Epithelial cell of prostate (primary cell): ENCODE measurements at places on chromosomes 5 and 9.

DNA sequence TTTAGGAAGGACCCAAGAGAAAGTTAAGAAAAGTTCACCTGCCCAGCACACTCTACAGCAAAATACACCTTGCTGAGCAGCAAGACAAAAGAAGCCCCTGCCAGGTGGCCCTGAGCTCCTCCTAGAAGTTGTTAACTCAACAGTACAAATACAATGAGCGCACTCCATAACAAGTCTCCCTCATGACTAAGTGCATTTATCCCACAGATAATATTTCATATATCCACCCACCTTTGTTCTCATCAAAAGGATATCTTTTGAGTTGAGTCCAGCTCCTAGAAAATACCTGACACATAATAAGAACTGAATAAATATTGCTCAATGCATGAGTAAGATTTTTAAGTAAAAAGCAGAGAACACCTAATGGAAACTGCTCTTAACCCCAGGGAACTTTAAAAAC is 73.3 kb downstream of the ABCA1 start:
- peak; percentile 84 for DNase-seq

DNA sequence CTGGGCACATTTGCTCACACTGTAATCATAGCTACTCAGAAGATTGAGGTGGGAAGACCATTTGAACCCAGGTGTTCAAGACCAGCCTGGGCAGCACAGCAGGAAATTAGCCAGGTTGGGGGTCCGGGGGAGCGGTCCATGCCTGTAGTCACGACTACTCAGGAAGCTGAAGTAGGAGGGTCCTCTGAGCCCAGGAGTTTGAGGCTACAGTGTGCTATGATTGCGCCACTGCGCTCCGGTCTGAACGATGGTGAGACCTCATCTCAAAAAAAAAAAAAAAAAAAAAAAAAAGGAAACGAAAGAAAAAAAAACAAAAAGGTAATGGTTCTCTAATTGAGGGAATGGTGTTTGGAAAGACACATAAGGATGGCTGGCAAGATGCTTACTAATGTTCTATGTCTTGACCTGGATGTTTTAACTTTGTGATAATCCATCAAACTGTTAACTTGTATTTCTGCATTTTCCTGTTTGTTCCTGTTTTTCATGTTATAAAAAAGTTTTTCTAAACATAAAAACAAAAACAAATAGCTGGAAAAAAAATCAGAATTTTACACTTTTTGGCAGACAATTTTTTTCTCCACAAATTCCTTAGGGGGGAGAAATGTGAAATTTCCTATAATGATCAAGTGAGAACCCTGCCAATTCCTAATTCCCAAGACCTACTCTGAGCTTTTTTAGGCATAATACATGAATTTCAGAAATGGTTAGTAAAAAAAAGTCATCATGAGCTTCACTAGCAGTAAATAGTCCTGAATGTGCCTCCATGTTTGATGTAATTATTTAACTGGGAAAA is 96.9 kb downstream of the DENND1A start:
- no peak for DNase-seq

DNA sequence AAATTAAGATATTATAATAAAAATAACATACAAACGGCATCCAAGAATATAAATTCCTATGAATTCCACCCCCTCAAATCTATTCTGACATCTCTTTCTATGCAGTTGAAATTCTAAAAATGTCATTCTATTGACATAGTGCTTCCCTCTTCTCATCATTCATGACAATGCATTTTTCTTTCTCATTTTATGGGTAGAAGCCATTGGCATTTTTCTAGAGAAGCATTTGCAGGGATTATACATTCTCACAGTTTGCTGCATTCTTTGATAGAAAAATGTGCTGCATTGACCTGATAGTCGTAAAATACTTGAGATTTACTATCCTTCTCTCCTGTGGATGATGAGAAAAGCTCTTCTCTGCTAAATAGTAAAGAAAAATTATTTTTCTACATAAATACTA is 760.9 kb upstream of the ACO1 start:
- no peak for DNase-seq

DNA sequence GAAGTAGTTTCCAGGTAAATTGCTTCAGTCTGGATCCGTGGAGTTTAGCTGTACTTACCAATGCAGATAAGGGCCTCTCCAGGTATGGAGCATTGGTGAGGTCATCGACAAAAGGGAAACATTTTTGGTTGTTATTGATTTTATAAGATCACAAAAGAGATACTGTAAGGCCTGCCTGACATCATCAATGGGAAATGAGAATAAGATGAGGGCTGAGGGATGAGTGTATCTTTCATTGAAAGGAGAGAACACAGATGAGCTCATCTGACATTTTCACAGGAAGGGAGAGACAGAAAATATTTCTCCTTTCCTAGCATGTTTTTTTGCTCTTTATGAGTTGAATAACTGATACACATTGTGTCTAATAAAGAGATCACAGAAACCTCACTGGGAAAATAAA is 233.6 kb downstream of the SAXO1 start:
- no peak for DNase-seq

- no peak for DNase-seq
Measured at GRCh38 chr5:139223481-139223880, 25.3 kb upstream of the SIL1 start.

DNA sequence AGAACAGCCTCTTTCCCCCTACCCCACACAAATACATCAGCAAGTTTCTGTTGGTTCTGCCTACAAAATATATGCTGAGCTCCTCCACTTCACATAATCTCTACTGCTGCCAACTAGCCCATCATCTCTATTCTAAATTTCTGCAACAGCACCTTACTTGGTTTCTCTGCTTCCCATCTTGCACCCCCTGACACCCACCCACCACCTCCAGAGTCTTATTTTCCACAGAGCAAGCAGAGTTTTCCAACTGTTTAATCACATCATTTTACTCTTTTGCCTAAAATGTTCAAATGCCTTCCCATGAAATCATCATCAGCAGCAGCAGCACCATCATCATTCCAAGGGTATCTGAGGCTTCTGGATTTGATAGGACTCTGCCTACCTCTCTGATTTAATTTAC is 295.7 kb downstream of the CTNND2 start:
- DNase-seq: no peak

- DNase-seq: no peak
Measured at GRCh38 chr5:88502179-88503040, 233.8 kb upstream of the TMEM161B start.

- no peak for DNase-seq
Measured at GRCh38 chr9:126320158-126320922, 6.3 kb upstream of the MVB12B start.

GRCh38 chr5:179143446-179143845 is 83.3 kb downstream of the ZNF354C start:
- no peak for DNase-seq

- no peak for DNase-seq
Measured at GRCh38 chr5:178213003-178213461, 8.7 kb downstream of the HNRNPAB start.

- no peak for DNase-seq
Measured at GRCh38 chr9:133702798-133703590, 35.2 kb downstream of the SARDH start.

- DNase-seq: no peak
Measured at GRCh38 chr5:170551076-170551475, 47.3 kb downstream of the KCNIP1 start.

DNA sequence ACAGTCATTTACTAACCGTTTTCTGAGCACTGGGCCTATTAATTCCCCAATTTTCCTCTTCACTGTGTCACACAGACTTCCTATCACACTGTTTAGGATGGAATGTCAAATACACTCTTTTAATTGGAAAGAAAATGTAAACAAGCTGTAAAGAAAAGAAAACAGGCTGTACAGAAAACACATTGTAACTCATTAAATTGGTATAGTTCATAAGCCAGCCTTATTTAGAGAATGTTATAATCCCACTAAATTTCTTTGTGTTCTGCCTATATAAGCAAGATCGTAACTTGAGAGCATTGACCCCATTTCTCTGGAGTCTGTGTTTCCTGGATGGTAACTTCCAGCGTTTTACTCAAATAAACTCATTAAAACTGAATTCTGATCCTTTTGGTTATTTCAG is 46.5 kb downstream of the TARS1 start:
- DNase-seq: no peak

DNA sequence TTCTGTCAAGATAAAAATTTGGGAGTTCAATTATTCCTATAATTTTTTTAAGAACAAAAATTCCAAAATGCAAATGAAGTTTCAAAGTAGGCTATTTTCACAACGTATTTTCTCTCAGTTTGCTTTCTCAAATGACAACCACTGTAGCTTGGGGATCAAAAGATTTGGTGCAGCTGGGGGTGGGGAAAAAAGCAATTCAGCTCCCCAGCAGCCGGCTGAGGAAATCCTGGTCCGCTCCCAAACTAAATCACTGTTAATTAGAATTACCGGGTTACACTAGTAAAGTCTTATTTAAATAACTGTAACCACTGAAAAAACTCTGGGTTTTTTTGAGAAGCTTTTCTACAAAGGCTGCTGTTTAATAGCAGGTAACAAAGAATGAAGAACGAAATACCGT is 5.7 kb downstream of the NR6A1 start:
- no peak for DNase-seq

DNA sequence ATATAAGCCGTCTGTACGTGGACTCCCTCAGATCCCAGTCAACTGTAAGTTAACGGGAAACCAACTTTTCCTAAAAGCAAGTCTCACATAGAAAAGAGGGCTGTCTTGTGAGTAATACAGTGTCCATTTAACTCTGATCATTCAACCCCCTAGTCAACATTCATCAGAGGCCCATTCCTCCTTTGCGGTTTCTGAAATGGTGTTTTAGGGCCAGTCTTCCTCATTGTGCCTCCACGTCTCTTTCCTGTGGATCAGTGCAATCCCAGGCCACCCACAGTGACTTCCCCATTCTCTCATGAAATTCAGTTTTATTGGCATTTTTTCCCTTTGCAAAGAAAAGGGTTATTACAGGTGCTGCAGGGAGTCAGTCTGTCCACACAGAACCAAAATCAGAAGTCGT is 261.8 kb downstream of the NR3C1 start:
- DNase-seq: no peak

GRCh38 chr9:132798817-132799790 is 79.0 kb downstream of the AK8 start:
- no peak for DNase-seq

DNA sequence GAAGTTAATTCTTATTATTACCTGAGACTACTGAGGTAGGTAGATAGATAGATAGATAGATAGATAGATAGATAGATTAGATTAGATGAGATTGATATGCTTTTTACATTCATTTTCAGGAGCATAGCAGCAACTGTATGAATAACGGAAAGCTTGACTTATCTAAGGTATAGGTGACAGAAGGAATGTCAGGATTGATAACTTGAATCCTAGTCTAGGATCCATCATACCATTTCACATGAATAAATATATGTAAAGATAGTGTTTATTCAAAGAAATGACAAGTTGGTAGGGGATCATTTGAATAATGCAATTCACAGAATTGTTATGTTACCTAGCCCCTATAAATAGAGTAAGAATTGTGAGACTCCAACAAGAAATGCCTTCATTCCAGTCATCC is 1008.2 kb downstream of the CDH12 start:
- no peak for DNase-seq

DNA sequence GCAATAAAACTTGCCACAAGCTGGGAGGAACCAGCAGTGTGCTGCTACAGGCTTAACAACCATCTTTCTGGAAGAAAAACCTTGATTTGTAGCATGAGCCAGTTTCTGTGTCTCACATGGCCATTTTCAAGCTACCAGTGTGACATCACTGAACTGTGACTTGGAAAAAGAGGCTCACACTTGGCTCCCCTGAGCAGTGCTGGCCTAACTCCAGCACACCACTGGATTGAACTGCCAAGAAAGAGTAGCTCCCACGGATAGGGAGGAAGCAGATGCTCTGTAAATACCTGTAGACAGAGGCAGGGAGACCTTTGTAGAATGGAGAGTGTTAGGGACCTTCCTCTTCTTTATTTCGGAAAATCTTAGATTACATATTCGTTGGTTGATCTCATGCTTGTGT is 197.9 kb downstream of the SH3GL2 start:
- no peak for DNase-seq

DNA sequence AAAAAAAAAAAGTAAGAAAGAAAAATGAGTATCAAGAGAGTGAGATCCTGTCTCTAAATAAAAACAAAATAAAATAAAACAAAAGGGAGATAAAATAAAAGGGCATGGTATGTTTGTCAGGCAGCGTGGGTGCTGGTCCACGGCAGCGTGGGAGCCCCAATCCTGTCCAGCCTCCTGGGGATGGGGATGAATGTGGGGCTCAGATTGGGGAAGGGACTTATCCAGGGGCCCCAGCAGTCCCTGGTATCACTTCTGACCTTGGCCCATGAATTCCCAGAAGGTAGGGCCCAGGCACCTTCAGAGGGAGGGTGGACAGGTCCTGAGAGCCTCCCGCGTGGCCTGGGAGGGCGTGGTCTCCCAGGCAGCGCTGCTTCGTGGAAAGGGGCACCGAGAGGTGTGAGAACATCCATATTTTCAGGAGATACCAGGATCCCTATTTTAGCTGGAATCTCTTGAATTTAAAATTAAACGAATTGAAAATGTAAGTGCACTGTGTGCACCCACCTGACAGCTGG is 71.2 kb downstream of the ZNF354C start:
- no peak for DNase-seq

- DNase-seq: no peak
Measured at GRCh38 chr5:386432-387341, 56.3 kb upstream of the EXOC3 start.

DNA sequence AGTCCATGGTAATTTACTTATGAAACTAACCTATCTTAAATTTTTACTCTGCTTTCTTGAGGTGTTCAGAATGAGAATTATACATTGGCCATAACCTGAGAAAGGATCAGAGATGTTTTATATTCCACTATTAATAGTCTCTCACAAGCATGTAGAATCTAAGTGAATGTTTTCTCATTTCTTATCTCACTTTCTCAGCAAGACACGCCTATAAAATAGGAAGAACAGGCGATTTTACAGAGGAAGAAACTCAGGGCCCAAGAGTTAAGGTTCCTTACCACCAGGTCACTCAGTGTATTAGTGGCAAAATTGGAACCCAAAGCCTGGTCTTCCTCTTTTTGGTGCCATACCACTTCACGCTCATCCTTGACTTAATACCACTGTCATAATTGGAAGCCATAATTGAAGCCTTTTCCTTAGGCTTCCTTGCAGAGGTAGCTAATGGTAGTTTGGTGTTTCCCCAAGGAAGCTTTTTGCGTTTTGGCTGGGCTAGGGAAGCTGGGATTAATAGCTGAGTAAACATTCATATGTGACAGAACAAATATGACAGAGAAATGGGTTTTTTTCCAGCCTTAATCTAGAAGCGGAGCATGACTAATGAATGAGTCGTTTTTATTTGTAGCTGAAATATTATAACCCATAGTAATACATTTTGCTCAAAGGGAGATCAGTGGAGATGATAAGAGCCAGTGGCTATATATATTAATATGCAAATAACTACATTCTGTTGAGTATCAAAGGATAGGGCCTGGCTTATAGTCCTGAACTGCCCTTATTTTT is 16.9 kb downstream of the HMGXB3 start:
- DNase-seq: no peak
